Articular chondrocyte of knee joint (primary cell): ENCODE measurements at places on chromosomes 16 and 17. TPM values are rescaled to one million over a fixed set of nuclear protein-coding genes. Genes with fewer than 3 reads are reported as not detected.

KDM6B gene
- 3.1 and 5.7 TPM in 2 replicates for total RNA-seq

NPIPB13 gene
- total RNA-seq: 1.9 and 4.1 TPM in 2 replicates

CCL17 gene
- not detected in 2 replicates for total RNA-seq

ANKFY1 gene
- 49.3 and 49.9 TPM in 2 replicates for total RNA-seq

CORO6 gene
- total RNA-seq: 4.5 and 4.7 TPM in 2 replicates

PROCA1 gene
- total RNA-seq: 0.54 and 0.78 TPM in 2 replicates

P2RX5 gene
- total RNA-seq: 0.78 and 1.6 TPM in 2 replicates

USH1G gene
- total RNA-seq: not detected in 2 replicates

HBA1 gene
- not detected in 2 replicates for total RNA-seq

CRAMP1 gene
- total RNA-seq: 8.9 and 9.4 TPM in 2 replicates

DNAI2 gene
- not detected in 2 replicates for total RNA-seq

GRB2 gene
- total RNA-seq: 66.6 and 73.7 TPM in 2 replicates

TNFSF13 gene
- 4.5 and 5.0 TPM in 2 replicates for total RNA-seq

PIPOX gene
- total RNA-seq: 1.2 and 2.4 TPM in 2 replicates

MOSMO gene
- total RNA-seq: 16.7 and 17.6 TPM in 2 replicates

FZD2 gene
- total RNA-seq: 0.91 and 1.7 TPM in 2 replicates

HSD17B2 gene
- 0.39 and 0.76 TPM in 2 replicates for total RNA-seq

TNFRSF17 gene
- not detected in 2 replicates for total RNA-seq

SLC52A1 gene
- total RNA-seq: not detected in 2 replicates

KRTAP16-1 gene
- not detected in 2 replicates for total RNA-seq

DHRS7C gene
- total RNA-seq: not detected in 2 replicates

KRT32 gene
- total RNA-seq: not detected in 2 replicates

RILP gene
- total RNA-seq: 7.9 and 10.3 TPM in 2 replicates

AKAP1 gene
- total RNA-seq: 12.0 and 12.9 TPM in 2 replicates

NTN1 gene
- 8.8 and 10.8 TPM in 2 replicates for total RNA-seq

CMTM2 gene
- not detected in 2 replicates for total RNA-seq

LITAFD gene
- total RNA-seq: not detected in 2 replicates

RDM1 gene
- 0.32 TPM in 1 of 2 replicates, not detected in the other for total RNA-seq

FBXW10B gene
- total RNA-seq: 1.0 and 1.6 TPM in 2 replicates

OR3A3 gene
- not detected in 2 replicates for total RNA-seq
